ENCODE measurements at places on chromosomes 6 and 20. TPM values are rescaled to one million over a fixed set of nuclear protein-coding genes. Genes with fewer than 3 reads are reported as not detected.

The REM1 gene
- 2.2 TPM for total RNA-seq

The LY6G6C gene
- 20.4 TPM for total RNA-seq

The CDH26 gene
- 6.5 TPM for total RNA-seq

The ATP9A gene
- total RNA-seq: 24.6 TPM

The PHF20 gene
- 25.4 TPM for total RNA-seq

The ZFAND3 gene
- total RNA-seq: 32.2 TPM

DNA sequence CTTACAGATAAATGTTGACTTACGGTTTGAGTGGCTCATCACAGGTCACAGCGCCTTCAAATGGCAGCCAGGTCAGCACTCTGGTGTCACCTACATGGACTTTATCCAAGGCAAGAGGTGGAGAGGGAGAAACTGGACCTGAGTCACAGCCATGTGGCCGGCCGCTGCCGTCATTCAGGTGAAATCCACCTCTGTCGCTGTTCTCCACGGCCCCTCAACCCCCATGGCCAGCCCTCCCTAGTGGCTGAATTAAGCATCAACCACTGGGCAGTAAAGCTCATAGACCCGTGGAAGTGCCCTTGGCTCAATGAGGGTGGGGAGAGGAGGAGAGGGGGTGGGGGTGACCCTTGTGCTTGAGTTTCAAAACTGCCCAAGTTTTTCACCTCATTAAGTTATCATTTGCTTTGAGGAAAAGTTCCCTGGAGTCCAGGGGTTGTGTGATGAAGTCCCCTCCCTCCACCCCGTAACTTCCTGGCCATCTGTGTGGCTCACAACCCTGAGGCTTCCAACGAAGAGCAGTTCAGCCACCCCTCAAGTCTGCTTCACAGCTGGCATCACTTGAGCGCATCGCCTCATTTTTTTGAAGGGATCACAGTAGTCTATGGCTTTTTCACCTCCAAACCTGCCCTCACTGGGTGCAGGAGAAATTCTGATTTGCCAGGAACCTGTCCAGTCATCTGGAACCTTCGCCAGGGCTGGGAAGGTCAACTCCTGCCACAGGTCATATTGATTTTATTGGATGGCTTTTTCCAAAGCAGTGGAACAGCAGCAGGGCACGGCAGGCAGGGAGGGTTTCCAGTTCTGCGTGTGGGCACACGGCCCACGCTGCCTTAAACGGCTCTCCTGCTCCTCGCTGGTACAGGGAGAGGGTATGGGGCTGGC lies 43.5 kb upstream of the APCDD1L start:
- no peak for DNase-seq

DNA sequence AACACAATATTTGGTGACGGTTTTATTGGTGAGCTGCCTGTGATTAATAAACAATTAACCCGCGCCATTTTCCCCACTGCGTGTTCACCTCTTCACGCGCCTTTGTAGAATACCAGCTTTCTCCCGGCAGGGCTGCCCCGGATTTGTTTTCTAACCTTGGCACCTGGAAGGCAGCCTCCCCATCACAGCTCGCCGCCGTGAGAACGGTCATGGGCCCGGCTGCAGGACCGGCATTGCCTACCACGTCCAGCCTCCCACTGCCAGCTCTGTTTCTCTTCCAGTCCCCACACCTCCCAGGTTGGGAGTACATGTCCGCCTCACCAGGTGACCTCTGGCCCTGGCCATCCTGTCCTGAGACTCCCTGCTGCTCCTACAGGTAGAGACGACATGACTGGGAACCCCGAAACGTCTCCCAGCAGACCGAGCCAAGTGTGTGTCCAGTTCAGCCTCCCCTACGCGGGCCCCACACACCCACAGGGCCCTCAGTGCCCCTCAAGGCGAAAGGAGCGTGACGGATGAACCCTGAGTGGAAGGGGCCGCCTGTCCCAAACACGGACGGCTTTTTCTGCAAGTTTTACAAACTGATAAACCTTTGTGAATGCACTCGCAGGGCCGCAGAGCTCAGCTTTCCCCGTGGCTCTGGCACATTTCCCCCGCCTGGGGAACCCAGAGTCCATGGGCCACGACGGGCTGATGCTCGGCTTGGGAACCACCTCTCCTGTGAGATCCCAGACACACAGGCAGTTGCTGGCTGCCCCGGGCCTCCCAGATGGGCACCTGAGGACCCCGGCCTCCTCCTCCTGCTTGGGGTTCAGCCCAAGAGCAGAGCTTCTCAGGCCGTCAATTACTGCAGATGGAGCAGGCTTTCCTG lies 25.7 kb downstream of the FRMD1 start:
- no peak for DNase-seq

DNA sequence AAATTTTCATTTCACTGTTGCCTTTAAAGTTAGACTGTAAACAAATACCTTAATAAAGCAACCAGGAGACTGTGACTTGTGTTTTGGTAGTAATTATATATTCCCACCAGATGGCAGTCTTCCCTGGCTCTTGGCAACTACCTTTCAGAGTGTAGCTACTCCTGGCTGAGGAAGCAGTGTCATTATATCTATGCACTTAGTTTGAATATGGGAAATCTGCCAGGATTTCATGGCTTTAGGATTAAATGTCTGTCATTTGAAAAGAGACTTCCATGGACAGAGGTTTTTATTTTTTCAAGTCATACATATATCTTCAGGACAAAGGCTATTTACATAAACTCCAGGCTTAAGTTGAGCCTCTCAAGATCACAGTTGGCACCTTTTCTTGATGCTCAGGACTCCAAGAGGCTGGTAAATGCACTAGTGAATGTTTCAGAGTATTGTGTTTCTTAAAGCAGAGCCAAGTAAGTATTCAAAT lies 160.1 kb downstream of the C6orf58 start:
- DNase-seq: peak; percentile 52

DNA sequence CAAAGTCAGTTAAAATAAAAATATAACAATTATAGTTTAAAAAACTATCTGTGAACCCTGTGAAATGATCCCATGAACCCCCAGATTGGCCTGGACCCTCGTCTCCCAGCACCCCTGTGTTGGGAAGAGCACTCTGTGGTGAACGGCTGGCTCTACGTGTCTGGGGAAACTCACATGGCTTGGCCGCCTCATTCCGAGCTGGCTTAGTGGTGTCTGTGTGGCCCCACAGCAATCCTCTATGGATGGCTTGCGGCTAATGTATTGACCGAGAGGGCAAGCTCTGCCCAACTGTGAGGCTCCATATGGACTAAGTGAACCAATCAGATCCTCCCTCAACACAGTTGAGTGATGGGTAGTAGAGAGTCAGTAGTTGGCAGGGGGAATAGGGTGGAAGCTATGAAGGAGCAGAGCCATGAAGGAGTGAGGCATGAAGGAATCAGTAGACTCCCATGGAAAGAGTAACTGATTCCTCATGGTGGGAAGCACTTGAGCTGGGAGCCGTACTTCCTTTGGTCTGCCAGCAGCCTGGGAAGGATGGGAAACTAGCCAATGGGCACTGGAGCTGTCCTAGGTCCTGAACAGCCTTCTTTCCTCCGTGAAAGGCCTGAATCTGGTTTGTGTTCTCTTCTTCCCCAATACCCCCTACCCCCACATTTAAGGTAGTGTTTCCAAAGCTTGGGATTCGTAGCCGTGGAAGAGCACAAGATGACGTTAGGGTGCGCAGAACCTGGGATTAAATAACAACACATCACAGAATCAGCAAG lies 21.6 kb upstream of the ZNF831 start:
- no peak for DNase-seq

- DNase-seq: no peak
Measured at GRCh38 chr6:15148356-15148946, 97.4 kb upstream of the JARID2 start.

DNA sequence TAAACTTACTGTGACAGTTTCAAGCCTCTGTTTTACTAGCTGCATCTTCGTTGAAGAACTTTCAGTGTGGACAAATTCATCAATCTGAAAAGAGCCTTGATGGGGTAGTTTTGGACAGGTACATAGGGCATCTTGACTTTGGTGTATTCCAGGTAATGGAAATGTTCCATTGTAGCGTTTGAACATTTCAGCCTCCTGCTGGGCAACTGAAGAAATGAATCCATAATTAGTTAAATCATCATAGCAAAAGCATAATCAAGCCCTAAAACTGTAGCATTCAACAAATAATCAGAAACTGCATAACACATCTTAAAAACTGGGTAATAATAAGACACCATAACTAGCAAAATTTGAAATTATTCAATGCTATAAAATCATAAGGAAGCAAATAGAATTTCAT lies 86.2 kb downstream of the AHI1 start:
- DNase-seq: no peak

GRCh38 chr6:149342525-149342924 lies 25.0 kb downstream of the TAB2 start:
- DNase-seq: no peak

DNA sequence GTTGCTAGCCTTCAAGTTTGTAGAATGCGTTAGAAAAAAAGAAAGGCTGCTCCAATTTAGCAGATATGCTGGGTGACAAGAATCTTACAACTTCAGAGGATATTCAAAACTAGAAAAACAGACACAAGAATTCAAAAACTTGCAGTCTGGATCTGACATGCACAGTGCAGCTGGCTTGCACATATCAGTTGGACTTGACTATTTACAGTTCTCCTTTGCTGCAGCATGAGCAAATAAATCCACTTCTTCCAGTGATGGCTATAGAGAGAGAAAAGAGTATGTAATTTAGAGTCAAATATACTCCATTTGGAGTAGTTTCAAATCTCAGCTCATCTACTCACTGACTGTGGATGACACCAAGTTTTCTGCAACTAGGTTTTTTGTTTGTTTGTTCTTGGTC lies 247.0 kb downstream of the RIMS1 start:
- no peak for DNase-seq

- no peak for DNase-seq
Measured at GRCh38 chr6:56875961-56876360, 78.9 kb upstream of the BEND6 start.

DNA sequence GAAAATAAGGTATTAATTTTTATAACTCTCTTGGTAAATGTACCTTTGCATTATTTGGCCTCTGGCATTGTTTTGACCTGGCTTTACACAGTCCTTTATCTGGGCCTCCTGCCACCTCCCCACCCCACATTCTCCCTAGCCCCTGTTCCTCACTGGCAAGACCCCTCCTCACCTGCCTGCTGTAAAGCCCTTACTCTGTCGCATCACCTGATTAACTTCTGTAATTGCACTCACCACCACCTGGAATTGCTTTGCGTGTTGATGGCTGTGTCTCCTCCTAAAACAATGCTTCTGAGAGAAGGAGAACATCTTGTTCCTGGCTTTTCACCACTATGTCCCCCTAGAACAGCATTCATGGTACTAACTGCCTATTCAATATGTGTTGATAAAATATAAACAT lies 24.8 kb downstream of the SNX9 start:
- no peak for DNase-seq

- DNase-seq: no peak
Measured at GRCh38 chr6:137661601-137662000, 167.4 kb upstream of the OLIG3 start.

GRCh38 chr6:157853902-157854502 lies 31.0 kb downstream of the SNX9 start:
- DNase-seq: no peak

GRCh38 chr6:154161689-154162088 lies 122.6 kb downstream of the OPRM1 start:
- no peak for DNase-seq

- peak; percentile 76 for DNase-seq
Measured at GRCh38 chr20:8082989-8083388, 49.1 kb upstream of the PLCB1 start.

DNA sequence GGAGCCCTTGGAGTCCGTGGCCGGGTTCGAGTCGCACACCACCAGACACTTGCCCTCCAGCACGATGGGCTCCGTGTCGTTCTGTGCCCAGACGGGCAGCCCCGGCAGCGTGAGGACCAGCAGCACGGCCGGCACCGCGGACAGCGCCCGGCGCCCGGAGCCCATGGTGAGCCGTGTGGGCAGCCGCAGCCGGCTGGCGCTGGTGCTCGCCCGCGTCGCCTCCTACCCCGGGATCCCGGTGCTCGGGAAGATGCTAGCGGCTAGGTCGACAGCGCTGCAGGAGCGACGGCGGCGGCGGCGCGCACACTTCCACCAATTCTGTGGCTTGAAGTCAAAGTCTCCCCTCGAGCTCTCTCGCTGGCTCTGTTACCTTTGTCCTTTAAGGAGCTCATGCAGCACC lies 1.3 kb downstream of the CBLN4 start:
- no peak for DNase-seq
